ENCODE measurements at places on chromosomes 13 and 19.

GRCh38 chr19:41917676-41918075 is 10.6 kb downstream of the ERFL start:
- no peak overlapping the region for H3K4me3 ChIP-seq
- peaks cover 6% of the 10 kb centered on the region for H3K4me1 ChIP-seq
- no peaks in the 10 kb centered on the region for H3K36me3 ChIP-seq
- H3K27me3 ChIP-seq: peaks cover 22% of the 10 kb centered on the region
- H3K27ac ChIP-seq: no peak overlapping the region

DNA sequence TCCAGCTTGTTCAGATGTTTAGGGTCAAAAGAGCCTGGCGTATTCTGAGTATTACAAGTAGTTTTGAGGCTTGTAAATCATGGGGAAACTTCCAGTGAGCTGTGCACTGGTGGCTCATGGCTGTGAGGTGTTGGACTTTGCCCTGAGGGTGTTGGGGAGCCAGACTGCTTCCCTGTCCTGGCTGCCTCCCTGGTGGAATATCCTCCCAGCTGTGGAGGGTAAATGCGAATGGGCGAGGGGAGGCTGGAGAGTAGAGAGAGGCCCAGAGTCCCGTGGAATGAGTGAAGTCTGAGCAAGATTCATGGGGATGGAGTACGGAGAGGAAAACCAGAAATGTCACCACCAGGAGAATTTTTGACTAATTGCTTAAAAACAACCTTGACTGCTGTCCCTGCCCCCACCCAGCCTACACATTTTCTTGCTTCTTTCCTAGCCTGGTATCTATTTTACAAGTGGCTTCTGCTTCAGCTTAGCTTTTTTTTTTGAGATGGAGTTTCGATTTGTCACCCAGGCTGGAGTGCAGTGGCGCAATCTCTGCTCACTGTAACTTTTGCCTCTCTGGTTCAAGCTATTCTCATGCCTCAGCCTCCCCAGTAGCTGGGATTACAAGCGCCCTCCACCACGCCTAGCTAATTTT is 3.7 kb downstream of the SNRPA start:
- H3K27me3 ChIP-seq: no peaks in the 10 kb centered on the region
- H3K27ac ChIP-seq: peak overlapping the region; percentile 80
- H3K36me3 ChIP-seq: peaks cover 71% of the 10 kb centered on the region
- peak; percentile 76 for DNase-seq

DNA sequence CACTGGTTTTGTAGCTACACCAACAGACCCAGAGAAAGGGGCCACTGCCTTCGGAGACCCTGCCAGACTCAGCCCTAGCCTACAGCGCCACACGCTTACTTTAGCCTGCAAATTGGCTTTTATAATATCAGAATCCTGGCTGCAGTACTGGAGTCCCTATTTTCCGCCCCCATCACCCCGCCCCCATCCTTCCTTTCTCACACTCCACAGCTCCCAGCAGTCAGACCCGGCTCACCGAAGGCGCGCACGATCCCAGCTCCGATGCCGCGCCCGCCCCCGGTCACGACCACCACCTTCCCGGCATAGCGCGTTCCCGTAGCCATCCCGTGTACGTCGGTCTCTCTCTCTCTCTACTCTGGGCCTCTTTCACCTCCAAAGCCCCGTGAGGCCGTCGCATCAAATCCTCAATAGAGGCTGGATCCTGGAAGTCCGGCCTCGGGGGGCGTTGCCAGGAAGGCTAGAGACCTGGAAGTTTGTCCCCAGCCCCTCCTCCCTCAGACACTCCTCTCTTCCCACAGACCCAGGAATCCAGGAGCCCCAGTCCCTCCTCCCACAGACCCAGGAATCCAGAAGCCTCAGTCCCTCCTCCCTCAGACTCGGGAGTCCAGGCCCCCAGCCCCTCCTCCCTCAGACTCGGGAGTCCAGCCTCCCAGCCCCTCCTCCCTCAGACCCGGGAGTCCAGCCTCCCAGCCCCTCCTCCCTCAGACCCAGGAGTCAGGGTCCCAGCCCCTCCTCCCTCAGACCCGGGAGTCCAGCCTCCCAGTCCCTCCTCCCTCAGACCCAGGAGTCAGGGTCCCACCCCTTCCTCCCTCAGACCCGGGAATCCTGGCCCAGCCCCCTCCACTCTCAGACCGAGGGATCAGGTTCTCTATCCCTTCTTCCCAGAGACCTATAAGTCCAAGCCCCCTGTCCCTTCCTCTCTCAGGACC is at the start of gene HSD17B14:
TSS of gene HSD17B14 (minus strand) at position 403 of the 929 bp plus-strand sequence. CDS start at position 323, 80 bp downstream.
- peak within 1 kb of the TSS; percentile 91 for H3K4me3 ChIP-seq
- H3K4me1 ChIP-seq: peaks cover 14% of the 10 kb centered on the region
- no peak for DNase-seq
- H3K27me3 ChIP-seq: peaks cover 2% of the 10 kb centered on the region
- H3K36me3 ChIP-seq: no peaks in the 10 kb centered on the region

DNA sequence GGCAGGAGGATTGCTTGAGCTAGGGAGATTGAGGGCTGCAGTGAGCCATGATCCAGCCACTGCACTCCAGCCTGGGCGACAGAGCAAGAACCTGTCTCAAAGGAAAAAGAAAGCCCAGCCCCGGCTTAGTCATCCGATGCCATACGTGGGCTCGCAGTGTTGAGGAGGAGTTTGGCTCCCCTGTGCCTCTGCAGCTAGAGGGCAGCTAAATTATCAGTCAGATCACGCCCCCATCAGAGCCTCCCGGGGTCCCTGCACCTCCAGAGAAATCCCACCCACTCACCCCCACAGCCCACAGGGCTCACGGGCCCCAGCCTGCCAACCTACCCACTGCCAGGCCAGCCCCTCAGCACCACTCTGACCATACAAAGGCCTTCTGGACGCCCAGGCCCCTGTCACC is 27.6 kb downstream of the MAU2 start:
- no peaks in the 10 kb centered on the region for H3K27me3 ChIP-seq
- H3K4me1 ChIP-seq: no peaks in the 10 kb centered on the region
- no peak for DNase-seq
- H3K27ac ChIP-seq: no peak overlapping the region
- no peak overlapping the region for H3K4me3 ChIP-seq

DNA sequence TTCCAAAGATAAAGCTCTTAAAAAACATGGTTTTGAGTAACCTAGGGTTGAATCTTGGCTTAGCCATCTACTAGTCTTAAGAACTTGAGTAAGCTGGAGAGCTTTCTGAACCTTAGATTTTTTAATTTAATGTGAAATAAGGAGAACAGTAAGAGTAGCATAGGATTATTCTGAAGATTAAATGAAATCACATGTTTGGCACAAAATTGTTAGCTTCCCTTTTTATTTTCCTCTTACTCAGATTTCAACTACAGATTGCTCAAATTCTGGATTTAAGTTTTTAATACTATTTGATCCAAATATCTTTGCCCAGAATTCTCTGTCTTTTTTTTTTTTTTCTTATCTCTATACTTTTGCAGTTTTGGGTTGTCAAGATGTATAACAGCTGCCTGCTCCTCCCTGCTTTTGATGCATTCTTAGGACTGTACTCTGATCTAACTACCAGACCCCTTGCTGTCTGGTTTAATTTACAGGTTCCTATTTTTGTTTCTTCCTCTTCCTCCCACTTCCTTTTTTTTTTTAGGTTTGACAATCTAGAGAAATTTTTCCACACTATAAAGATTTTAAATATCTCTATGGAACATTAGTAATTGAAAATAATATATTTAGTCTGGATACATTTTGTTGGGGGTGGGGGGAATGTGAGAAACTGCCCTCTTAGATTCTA is 12.3 kb downstream of the POMP start:
- H3K4me3 ChIP-seq: no peak overlapping the region
- H3K4me1 ChIP-seq: peaks cover 9% of the 10 kb centered on the region
- H3K27me3 ChIP-seq: no peaks in the 10 kb centered on the region
- peaks cover 68% of the 10 kb centered on the region for H3K36me3 ChIP-seq
- no peak for DNase-seq

DNA sequence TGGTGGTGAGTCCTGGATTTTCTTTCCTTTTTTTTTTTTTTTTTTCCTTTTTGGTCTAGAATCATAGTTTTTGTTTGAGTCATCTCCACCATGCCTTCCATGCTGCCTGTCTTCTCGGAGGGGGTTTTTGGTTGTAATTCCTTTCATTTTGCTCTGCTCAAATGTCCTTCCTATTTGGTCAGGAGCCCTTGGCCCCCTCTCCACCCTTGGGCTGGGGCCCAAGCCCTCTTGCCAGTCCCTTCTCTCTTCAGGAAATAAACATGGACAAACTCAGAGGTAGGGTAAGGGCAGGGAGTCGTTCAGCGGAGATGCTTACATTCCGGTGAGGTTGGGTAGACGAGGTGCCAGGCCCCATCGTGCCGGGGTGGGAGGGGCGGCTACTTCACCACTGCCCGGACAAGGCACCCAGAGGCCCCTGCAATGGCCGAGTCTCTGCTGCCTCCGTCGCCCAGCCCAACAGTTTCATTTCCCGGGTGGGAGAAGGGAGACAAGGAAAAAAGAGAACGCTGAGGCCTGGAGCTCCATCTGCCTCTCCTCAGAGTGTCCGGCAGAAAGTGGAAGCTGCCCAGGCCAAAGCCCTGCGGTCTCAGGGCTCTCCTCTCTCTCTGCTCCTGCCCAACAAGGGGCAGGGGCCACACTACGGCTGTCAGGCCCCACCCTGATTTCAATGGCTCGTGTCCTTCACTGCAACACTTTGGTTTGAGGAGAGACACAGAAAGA is 12.7 kb downstream of the ZNF574 start:
- H3K4me3 ChIP-seq: no peak overlapping the region
- DNase-seq: no peak

DNA sequence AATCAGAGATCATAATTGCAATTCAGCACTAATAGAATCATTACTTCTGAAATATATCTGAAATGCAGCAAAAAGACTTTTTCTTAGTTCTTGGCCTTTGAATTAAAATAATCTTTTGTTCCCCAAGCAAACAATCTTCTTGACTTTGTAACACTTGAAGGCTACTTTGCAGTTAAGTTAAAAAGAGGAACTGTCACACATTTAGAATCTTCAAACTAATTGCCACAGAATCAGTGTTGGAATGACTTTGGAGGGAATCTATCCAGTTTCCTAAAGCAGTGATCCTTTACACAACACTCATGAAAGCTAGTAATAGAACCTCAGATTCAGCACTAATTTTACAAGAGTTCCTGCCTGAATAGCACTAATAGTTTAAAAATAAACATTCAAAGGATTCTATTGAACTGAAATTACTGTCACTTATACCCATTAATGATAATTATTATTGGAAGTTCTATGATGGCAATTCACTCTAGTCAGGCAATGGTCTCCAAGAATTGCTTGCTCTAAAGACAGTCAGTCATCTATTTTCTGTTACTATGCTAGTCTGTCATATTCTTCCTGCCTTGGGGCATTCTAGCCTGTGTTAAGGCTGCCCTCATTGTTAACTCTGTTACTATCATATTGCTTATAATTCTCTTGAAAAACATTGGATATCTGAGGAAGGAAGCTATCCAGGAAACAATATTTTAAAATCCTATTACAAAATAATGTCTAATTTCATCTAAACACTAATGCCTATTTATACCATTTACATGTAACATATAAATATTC is 362.4 kb downstream of the DIAPH3 start:
- no peak overlapping the region for H3K4me3 ChIP-seq
- no peak overlapping the region for H3K27ac ChIP-seq
- no peak for DNase-seq
- no peaks in the 10 kb centered on the region for H3K36me3 ChIP-seq
- no peaks in the 10 kb centered on the region for H3K4me1 ChIP-seq

DNA sequence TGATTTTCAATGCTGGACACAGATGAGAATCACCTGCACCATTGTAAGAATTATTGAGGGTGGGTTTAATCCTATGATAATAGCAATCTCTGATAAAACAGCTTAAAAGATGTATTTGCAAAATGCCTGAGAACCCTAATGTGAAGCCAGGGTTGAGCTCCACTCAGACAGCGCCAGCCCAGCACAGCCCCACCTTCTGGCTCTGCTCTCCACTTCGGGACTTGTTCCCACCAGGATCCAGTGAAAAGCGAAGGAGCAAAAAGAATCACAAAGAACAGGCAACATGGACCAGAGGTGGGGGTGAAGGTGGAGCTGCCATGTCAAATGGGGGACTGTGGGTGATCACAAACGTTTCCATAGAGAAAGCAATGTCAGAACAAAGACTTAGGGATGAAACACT is 18.6 kb upstream of the ZNF816 start:
- no peak for DNase-seq
- H3K4me1 ChIP-seq: no peaks in the 10 kb centered on the region
- H3K4me3 ChIP-seq: no peak overlapping the region
- H3K27ac ChIP-seq: no peak overlapping the region
- no peaks in the 10 kb centered on the region for H3K36me3 ChIP-seq

DNA sequence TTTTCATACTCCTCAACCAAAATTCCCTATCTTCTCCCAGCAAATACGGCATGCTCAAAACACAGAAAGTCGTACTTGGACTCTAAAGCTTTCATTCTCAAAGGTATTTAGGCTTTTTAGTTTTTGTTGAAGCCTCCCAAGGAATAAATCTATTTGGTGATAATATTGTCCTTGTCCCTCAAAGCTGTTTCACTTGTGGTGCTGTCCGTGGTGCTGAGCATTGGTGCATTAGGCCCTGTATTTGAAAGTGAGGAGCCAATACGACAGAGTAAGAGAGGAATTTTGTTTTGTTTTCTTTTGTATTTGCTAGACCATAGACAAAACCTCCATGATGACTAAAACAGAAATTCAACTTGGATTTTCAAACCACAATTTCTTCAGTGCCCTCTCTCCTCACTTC is 3.2 kb upstream of the LGALS13 start:
- H3K36me3 ChIP-seq: no peaks in the 10 kb centered on the region
- no peaks in the 10 kb centered on the region for H3K27me3 ChIP-seq
- H3K27ac ChIP-seq: no peak overlapping the region
- H3K4me3 ChIP-seq: no peak overlapping the region
- no peak for DNase-seq

DNA sequence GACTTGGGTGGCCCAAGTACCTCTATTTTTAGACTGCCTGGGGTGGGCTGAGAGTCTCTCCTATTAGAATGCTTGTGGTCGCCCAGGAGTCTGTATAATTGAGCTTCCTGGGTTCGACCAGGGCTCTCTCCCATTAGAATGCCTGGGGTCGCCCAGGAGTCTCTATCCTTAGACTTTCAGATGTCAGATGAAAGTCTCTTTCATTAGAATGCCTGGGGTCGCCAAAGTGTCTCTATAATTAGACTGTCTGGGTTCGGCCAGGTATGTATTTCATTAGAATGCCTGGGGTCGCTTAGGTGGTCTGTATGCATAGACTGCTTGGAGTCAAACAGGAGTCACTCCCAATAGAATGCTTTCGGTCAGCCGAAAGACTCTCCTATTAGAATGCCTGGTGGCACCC is 1471.7 kb downstream of the UQCRFS1 start:
- H3K27ac ChIP-seq: no peak overlapping the region
- H3K4me3 ChIP-seq: no peak overlapping the region
- H3K4me1 ChIP-seq: no peaks in the 10 kb centered on the region
- DNase-seq: no peak
- peaks cover 6% of the 10 kb centered on the region for H3K36me3 ChIP-seq
- H3K27me3 ChIP-seq: no peaks in the 10 kb centered on the region

Measured in T-helper 2 cell treated with Interferon-gamma antibody and Interleukin-4, amounts not matched to agents 5 μg/mL and 100 μg/mL, for 36 hours (primary cell).